ENCODE measurements at places on chromosomes 5 and 9.
A peak's percentile ranks its signal among the peaks of the same experiment; 100 is the strongest.

GRCh38 chr9:123438321-123438720 lies 82.3 kb downstream of the CRB2 start:
- no peak for DNase-seq

- no peak for DNase-seq
Observed at GRCh38 chr5:11524188-11524587, 380.1 kb downstream of the CTNND2 start.

- DNase-seq, result no peak
Observed at GRCh38 chr5:9924614-9925013, 294.5 kb upstream of the TAS2R1 start.

DNA sequence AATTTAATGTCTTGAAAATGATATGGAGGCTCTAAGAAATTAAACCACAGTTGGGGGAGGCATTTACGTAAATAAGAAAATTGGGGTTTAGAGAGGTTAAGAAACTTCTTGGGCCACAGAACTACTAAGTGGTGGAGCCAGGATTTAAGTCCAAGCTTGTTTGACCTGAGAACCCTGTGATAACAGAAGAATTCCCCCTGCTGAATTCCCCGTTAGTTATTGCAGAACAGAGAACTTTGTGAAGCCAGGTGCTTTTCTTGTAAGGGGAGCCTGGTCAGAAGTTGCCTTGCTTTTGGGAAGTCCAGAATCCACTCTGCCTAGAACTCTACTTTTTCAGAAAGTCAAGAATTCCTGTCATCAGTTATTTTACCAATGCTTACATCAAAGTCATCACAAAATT lies 309.3 kb upstream of the SEMA6A start:
- DNase-seq, result no peak

- no peak for DNase-seq
Observed at GRCh38 chr5:167843881-167844572, 447.4 kb upstream of the WWC1 start.

- no peak for DNase-seq
Observed at GRCh38 chr5:79923431-79923830, 67.6 kb downstream of the MTX3 start.

GRCh38 chr5:152274224-152274623 lies 130.9 kb downstream of the NMUR2 start:
- DNase-seq, result no peak

GRCh38 chr5:7679663-7680062 lies 171.3 kb downstream of the CFAP90 start:
- no peak for DNase-seq

DNA sequence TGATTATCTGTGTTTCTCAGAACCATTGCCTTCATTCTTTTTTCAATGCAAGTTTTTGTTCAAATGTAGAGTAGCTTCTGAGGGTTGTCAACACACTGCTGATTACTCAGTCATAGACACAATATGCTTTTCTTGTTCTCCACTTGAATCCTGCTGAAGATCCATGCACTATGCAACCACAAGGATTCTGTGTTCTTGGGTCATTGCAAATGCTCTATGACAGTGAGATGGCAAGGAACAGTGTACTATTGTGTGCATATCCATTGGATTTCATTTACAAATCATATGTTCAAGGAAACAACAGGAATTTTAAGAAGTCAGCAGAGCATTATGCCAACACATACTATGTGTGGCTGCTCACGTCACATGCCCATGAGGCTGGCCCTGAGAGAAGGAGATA lies 1590.2 kb downstream of the EFNA5 start:
- DNase-seq, result no peak

- DNase-seq, result no peak
Observed at GRCh38 chr9:131703697-131704096, 36.2 kb downstream of the RAPGEF1 start.

- no peak for DNase-seq
Observed at GRCh38 chr5:39995990-39996389, 571.2 kb upstream of the DAB2 start.

GRCh38 chr9:69324549-69325401 lies at the start of gene ENTREP1:
ENTREP1 (plus strand) TSS chr9:69325215; CDS start chr9:69325310, 95 bp downstream.
- DNase-seq, result peak; percentile 78

DNA sequence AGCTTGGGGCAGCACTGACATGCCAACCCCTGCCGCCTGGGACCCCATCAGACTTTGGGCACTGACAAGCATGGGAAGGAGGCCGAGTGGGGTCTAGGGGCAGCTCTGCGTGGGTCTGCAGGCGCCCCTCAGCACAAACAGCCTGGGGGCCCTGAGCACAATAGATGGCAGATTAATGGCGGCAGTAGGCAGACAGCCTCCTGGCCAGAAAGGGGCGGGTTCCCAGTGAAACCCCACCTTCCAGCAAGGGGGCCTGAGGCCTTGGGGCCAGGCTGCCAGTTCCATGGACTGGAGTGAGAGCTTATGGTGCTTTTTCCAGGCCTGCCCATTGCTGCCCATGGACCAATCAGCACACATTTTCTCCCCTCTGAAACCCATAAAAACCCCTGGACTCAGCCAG lies 2031.2 kb downstream of the EFNA5 start:
- no peak for DNase-seq
